Nucleus accumbens (tissue), 56 donors: ENCODE measurements at places on chromosomes 6 and 20.

DNA sequence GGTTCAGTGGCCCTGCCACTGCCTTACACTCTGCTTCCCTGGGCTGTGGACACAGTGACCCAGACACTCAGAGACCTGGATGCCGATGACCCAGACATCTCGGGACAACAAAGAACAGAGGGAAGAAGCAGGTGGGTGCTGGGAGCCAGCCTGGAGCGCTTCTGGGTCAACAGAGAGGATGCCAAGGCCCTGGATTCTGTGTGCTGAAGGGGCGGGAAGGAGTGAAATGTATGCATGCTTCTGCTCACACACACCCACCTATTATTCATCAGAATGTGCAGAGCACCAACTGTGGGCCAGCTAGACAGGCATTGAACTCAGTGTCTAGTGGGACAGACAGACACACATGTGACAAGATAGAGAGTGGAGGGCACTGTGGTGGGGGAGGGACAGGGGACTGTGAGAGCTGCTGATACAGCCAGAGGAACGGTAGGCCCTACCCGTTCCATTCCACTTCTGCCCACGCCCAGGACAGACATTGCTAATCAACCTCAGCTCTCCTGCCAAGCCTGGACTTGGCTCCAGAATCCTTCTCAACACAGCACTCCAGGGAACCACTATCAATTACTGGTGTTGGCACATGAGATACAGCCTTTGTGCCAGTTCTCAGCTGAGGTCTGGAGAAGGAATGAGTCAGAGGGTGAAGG is 20.2 kb downstream of the KCNK15 start:
- no peak for DNase-seq

DNA sequence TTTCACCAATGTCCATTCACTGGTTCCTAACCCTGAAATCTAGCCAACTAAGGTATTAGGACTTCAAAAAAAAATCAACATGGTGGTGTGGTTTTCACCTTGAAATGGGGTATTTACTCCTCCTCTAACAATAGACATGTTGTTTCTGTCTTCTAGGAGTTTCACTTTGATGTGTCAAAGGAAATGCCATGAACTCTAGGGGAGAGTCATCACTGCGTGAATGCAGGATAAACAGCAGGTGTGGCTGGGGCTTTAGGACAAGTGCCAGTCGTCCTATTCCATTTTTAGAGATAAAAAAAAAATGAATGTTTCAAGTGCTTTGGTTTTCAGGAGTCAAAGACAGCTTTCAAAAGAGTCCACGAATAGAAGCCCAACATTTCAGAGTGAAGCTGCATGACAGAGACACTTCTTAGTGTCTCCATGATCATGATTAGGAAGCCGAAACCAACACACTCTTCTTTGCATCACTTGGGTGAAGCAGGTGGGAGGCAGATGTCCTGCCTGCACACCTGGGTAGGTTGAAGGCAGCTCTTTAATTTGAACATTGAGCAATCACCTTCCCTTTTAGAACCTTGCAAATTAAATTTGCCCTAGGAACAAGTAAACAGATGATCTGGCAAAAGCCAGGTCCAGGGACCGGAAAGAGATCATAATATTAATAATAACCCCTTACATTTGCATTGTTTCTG is 328.5 kb upstream of the PRDM1 start:
- DNase-seq: no peak

GRCh38 chr6:11909696-11910132 is 102.4 kb upstream of the HIVEP1 start:
- no peak for DNase-seq

DNA sequence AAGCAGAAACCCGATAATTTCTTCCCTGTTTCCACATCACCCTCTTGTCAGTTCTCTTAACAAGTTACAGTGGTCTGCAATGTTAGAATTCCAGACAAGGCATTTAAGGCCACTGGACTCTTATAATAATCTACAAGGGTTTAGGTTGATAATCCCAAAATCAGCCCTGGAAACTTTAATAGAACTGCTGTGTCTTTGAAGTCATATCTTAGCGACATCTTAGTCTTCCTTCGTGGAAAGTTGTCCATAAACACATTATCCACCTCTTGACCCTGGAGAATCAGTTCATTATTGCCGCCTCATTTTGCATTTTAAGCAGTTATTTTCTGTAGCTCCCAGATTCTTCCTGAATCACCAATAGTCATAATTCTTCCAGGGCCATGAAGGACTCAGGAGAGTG is 108.6 kb upstream of the PLCB4 start:
- DNase-seq: no peak

DNA sequence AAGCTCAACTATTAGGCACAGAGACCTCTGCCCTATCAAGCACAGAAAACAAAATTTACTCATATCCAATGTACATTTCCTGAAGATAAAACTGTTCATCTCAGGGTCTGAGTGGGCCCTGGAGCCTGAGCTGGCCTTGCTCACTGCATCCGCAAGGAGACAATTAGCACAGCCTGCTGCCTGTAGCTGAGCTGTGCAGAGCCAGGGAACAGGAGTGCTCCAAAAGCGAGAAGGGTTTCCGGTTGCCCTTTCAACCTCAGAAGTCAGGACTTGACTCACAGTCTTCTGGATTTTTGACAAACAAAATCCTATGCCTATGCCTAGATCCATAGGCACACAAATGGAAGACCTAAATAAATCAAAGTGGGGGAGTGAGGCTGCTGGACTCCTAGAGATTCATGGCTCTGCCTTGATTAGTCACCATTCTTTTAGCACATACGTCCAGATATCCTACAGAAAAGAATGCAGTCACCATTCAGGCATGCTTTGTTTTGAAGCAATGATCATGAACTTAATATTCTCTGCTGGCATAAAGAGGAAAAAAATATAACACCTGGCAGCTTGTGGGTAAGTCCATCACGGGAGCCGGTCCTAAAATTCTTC is 73.5 kb downstream of the BFSP1 start:
- no peak for DNase-seq

DNA sequence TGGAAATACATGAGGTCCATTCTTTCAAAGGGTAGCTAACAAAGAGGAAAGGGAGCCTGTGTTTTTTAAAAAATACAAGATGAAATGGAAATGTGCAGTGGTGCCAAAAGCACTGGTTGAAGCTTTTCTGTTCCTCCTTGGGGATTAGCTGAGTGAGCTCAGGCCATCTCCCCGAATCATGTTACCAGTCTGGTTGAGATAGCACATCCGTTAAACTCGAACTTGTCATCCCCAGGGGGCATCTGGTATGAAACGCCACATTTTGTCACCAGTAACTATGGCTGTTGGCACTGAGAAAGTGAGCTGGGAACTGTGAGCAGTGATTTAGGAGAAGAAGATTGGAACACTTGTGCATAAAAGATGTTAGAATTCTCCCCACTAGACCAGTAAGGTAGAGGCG is 196.2 kb downstream of the SAMD5 start:
- DNase-seq: no peak

DNA sequence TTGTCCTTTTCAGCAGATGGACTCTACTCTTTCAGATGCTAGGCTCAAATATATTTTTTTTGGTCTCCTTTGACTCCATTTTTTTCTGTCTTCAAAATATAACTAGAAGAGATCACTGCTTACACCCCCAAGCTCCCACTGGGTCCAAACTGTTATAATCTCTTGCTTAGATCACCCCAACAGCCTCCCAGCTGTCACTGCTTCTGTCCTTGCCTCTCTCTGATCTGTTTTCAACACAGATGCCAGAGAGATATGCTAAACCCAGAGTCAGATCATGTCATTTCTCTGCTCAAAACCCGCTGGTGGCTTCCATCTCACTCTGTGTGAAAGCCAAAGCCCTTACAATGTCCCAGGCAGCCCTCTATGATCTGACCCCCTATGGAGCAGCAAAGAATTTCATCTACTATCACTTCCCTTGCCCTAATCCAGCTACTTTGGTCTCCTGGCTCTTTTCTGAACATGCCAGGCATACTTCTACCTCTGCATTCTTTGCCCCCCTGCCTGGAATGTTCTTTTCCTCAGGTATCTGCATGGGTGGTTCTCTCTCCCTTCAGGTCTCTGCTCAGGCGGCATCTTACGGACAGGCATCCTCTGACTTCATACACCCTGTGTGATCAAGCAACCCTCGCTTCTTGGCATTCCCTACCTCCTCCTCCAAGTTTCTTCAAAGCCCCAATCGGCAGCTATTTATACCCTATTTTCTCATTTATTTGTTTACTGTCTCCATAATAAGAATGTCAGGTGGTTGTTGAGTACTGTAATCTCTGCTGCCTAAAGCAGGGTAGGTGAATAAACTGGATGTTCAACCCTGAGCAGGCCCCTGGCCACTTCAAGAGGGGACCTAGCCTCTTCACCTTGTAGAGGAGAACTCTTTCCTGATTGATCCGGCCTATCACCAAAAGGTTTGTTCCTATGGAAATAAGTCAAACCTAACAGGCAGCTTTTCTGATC is 43.6 kb upstream of the SLC4A11 start:
- DNase-seq: no peak

- DNase-seq: peak; percentile 15
Measured at GRCh38 chr20:40286975-40287531, 402.0 kb downstream of the MAFB start.
